ENCODE measurements at places on chromosomes 11 and 22. TPM values are rescaled to one million over a fixed set of nuclear protein-coding genes. Genes with fewer than 3 reads are reported as not detected.

The OTOG gene
- 0.41 TPM for polyA plus RNA-seq

The KCTD14 gene
- polyA plus RNA-seq, result 24.9 TPM

The RASSF10 gene
- polyA plus RNA-seq, result 0.99 TPM

The TEX54 gene
- not detected for polyA plus RNA-seq

The SAA1 gene
- polyA plus RNA-seq, result 0.41 TPM

The LRRC4C gene
- polyA plus RNA-seq, result 0.23 TPM

The NLRP10 gene
- not detected for polyA plus RNA-seq

All from H1 (cell line).